ENCODE measurements at places on chromosomes 7 and 10.

GRCh38 chr10:109895848-109896247, 27.5 kb downstream of the XPNPEP1 start:
- DNase-seq = no peak

DNA sequence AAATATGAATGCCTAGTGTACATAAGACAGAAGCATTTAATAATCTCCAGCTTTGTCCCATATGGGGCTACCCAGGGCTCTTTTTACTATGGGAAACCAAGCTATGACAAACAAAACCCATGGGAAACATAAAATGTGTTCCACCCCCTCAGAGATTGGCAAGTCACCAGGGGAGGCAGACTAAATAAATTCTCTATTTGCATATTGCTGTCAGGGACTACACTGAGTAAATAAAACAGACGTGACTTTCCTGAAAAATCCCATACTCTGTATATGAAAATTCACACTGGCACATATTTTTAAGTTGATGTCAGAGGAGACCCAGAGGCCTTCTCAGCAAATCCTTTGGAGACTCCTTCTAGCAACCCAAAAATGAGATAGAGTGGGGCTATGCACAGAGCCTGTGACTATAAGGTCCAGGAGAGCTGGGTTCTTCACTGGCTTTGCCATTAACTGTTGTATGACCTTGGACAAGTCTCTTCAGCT, 44.0 kb upstream of the HPSE2 start:
- DNase-seq = no peak

DNA sequence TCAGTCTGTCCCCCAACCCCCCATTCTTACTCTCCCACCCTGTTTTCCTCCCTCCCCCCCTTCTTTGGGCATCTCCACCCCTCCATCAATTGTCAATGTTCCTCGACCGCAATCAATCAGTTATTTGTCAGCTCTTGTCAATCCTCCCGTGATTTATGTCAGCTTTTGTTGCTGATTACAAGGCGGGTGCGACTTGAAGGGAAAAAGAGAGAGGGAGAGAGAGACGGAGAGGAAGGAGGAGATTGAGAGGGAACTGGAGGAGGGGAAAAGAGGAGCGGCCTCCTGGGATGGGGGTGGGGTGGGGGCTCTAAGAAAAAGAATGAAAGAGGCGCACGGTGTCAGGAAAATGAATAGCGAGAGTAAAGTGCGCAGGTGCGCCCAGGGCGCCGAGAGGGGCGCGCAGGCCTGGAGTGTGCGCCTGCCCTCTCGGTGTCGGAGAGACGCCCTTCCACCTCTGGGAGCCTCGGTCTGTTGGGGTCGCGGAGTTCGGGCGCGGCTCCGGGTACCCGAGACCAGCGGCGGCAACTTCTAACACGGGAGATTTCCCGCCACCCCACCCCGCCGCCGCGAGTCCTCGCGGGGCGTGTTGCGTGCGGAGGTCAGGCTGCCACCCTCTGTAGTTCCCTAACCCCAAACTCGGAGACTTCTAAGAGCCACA, 1.1 kb upstream of the ZNF503 start:
- DNase-seq = peak; percentile 76

DNA sequence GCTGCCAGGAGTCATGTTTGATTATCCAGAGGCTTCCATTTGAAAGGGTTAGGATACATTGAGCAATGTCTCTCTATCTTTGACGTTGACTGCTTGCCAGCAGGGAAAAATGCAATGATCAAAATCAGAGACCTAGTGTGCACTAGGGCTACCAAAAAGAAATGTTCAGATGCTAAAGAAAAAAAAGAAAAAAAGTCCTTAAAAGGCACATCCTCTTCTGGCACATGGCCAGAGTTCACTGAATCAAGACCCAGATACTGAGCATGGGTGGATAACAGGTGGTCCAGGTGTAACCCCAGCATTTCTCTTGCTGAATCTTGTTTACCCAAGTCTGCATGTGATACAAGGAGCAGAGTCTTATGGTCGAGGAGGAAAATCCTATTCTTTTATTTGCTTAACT, 899.3 kb downstream of the SORCS3 start:
- DNase-seq = no peak

GRCh38 chr10:124963866-124964720, 22.2 kb downstream of the ZRANB1 start:
- no peak for DNase-seq

DNA sequence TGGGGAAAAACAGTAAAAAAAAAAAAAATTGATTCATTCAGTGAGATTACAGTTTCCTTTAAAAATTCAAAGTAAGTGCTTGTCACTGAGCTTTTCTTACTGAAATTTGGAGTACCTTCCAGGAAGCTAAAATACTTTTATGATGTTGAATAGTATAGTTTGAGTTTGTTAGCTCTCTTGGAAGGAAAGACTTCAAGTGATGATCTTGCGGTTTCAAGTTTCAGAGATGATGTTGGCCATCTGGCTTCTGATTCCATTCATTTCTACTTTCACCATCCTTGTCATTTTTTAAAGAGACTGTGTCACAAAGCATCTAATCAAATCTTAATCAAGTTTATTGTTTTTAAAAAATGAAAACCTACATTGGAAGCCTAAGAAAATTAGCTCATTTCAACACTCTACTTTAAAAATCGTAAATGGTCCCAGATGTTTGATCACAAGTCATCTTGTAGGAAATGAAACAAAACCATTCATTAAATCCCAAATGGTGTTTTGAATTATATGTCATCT, 4.9 kb upstream of the HERPUD2 start:
- no peak for DNase-seq

DNA sequence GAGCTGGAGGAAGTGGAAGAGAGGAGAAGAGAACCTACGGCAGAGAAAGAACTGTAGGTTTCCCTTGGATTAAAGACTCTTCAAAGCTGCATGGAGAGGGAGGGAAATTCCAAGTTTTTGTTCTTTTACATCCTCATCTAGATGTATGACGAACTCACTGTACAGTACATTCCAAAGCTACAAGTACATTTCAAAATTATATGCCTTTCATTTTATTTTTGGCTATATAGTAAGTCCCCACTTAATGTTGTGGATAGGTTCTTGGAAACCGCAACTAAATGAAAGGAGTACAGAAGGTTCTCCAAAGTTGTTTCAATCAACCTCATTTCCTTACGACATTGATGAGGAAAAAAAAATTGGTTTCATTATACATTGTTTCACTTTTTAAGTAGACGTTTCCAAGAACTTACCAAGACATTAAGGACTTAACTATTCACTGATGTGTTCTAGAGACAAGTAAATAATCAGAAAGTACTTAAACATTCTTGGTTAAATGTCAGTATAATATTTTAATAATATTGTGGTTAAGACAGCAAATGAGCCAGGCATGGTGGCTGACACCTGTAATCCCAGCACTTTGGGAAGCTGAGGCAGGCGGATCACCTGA, 16.1 kb upstream of the JMJD1C start:
- no peak for DNase-seq

DNA sequence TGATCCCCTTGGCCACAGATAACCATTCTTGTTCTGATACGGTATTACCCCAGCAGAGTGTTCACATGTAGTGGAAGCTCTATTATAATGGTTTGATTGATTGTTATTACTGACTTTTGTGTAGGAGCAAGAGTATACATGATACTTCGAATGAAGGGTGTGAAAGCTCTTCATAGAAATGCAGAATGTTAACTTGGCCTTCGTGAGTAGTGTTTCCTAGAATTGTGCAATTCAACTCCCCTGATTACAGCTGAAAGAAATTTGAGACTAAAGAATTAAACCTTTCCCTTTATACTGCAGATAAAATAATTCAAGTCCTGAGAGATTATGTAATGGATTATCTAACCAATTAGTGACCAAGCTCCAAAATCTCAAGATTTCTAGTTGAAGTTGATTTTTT, 38.2 kb downstream of the MKLN1 start:
- DNase-seq = no peak
